CD4-positive, alpha-beta T cell treated with Interleukin-6 at 100 ng/mL for 8 hours (primary cell): ENCODE measurements at places on chromosomes 4 and X.

DNA sequence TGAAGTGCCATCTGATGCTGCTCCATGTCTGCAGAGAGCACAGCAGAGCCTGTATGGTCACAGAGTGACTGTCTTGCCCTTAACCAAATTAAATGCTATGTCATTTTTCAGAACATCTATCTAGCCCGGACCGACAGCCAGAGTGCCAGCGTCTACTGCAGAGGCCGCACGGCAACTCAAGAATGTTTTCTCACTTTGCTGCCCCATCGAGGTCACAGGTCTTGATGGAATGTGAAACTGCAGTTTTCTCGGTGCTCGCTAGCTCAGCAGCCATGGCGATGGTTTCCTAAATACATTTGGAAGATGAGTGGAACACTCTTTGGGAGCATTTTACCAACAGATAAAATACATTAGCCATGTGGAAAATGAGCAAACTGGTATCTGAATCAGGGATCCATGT lies 125.7 kb downstream of the ENPP6 start:
- DNase-seq = no peak

DNA sequence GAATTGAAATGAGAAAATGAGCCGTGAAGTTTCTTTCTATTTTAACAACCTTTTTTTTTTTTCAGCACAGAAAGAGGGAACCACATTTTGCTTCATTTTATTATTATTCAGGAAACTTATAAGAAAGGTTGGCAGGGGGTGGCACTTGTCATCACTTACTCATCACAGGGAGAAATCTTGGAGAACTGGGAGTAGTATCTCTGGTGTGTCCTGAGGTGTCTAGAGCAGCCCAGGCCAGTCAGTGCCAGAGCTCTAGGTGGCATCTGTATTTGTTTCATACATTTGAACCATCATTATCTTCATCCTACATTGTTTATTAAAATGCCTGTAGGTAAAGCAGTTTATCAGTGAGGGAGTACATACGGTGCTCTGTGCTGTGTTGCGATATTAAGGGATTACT lies 43.8 kb upstream of the ARHGAP24 start:
- no peak for DNase-seq

- DNase-seq = no peak
Observed at GRCh38 chrX:102339312-102340298, 92.6 kb downstream of the NXF2 start.

GRCh38 chr4:159016593-159017024 lies 86.3 kb upstream of the RAPGEF2 start:
- no peak for DNase-seq

GRCh38 chrX:66676990-66677389 lies 38.1 kb upstream of the EDA2R start:
- DNase-seq = no peak

- no peak for DNase-seq
Observed at GRCh38 chrX:9671998-9672397, 93.6 kb downstream of the GPR143 start.

- no peak for DNase-seq
Observed at GRCh38 chrX:129599996-129600395, 54.8 kb downstream of the APLN start.

GRCh38 chr4:137367620-137368019 lies 164.7 kb downstream of the PCDH18 start:
- DNase-seq = no peak

- no peak for DNase-seq
Observed at GRCh38 chr4:67446811-67447210, 98.5 kb downstream of the CENPC start.

- no peak for DNase-seq
Observed at GRCh38 chr4:139828966-139829664, 163.5 kb downstream of the MGST2 start.

DNA sequence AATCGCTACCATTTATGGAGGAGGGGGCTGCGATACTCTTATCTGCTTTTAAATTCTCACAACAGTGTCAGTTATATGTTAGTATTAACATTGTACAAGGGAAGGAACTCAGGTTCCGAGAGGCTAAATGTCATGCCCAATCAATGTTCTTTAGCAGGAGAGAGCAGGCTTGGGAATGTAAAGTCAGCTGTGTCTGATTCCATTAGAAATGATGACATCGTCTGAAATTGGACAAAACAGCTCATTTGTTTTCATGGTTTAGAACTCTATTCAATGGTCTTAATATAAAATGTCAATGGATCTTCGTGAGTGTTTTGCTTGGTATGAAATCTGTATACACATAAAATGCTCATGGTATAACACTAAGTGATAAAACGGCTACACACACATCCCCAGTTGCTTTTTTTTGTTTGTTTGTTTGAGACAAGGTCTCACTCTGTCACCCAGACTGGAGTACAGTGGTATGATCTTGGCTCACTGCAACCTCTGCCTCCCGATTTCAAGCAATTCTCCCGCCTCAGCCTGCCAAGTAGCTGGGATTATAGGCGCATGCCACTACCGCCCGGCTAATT lies 11.9 kb upstream of the SH3KBP1 start:
- DNase-seq = no peak

- DNase-seq = no peak
Observed at GRCh38 chrX:147958291-147958690, 22.8 kb upstream of the FMR1NB start.

- DNase-seq = no peak
Observed at GRCh38 chr4:119735165-119735651, 106.6 kb upstream of the PDE5A start.

DNA sequence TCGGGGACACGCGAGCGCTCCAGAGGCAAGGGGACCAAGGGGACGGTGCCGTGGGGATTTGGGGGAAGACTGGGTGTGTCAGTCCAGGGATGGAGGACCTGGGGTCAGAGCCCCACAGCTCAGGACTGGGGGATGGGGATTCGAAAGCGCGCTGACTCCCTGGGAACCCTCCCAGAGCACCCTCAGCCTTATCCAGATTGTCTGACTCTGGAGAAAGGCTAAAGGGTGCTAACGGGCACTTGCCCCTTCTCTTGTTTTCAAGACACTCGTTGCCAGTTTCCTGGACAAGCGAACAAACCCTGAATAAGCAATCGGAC lies 1.1 kb downstream of the DOCK11 start:
- no peak for DNase-seq

GRCh38 chr4:156185514-156186055 lies 231.9 kb upstream of the CTSO start:
- DNase-seq = no peak

GRCh38 chrX:7262551-7262950 lies 114.6 kb upstream of the PUDP start:
- DNase-seq = no peak
